Fibroblast of gingiva (primary cell): ENCODE measurements at places on chromosomes 4 and X.
A peak's percentile ranks its signal among the peaks of the same experiment; 100 is the strongest.

DNA sequence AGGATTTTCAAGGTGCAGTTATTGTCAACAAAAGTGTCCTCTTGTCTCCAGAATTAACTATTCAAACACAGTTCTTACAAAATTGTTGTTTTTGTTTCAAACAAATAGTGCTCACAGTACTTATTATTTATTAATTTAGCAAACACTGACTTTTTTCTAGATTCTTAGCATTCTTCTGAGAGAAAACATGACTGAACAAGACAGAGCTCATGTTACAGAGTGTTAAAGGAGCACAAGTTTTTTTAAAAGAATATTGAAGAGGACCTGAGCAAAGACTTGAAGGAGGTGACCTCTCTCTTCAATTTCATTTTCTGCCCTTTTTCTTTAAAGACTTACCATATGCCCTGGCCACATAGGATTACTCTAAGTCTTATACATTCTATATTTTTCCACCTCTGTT, 2220.3 kb upstream of the AGA start:
- DNase-seq = no peak

- DNase-seq = no peak
Observed at GRCh38 chrX:129959493-129959832, 23.0 kb upstream of the BCORL1 start.

DNA sequence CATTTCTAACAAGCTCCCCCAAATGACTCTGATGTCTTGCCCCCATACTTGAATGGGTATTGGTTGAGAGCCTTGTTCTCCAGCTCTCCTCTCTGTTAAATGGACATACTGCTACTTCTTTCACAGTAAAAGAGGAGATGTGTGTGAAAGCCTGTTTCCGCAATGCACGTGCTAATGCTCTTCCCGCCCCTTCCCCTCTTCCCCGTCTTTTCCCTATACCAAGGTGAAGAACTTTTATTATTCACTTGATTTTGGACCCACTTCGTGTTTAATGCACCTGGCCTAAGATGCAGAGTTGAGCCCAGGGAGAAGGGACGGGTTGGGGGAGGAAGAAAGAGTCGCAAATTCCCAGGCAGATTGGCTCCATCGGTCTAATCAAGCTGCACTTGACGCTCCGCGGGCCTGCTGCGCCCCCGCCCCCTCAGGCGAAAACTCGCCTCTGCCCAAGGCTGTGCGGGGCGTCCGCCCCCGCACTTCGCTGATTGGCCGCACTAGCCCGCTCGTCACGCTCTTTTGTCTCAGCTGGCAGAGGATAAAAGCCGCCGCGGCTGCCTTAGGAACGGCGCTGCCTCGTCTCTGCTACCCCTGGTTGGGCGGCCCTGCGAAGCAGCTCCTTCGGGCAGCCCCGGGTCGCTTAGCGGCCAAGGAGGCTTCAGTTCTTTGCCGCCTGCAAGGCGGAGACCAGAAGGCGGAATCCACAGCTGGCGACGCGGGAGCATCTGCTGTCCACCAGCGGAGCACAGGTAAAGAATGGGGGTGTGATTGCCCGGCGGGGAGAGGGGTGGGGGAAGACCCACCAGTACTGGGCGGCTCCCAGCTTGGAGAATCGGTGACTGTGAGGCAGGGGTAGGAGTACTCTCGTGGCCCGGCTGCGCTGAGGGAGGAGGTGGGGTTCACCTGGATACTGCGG, at the start of gene ZCCHC12:
Gene ZCCHC12 (plus strand): TSS at position 562 of the 910 bp plus-strand sequence. CDS start 1,421 bp downstream, outside the sequence.
- DNase-seq = no peak

- no peak for DNase-seq
Observed at GRCh38 chr4:6916587-6917460, 7.2 kb downstream of the TBC1D14 start.

GRCh38 chrX:154541896-154542722, 4.5 kb downstream of the G6PD start:
- peak; percentile 92 for DNase-seq

- DNase-seq = peak; percentile 40
Observed at GRCh38 chrX:14030174-14030530, 460 bp upstream of the GEMIN8 start.
